Stomach (tissue), 19 donors: ENCODE measurements at places on chromosomes 16 and 17. TPM values are rescaled to one million over a fixed set of nuclear protein-coding genes. Genes with fewer than 3 reads are reported as not detected.
A peak's percentile ranks its signal among the peaks of the same experiment; 100 is the strongest.

DNA sequence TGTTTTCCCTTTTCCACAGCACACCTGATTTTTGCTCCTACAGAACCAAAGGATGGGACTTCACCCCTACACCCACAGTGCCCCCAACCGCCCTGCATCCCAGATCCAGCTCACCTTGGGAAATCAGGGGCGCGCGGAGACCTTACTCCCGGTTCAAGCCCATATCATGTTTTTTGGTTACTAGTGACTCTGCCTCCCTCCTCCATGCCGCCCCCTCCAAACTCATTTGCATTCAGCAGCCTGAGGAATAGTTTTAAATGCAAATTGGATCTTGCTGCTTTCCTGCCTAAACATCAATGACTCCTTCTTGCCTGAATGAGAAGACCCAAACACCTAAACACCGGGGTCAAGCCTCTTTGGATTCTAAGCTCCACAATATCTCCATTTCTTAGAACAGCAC is 331.8 kb downstream of the TMEM114 start:
- H3K27me3 ChIP-seq = no peaks in the 10 kb centered on the region
- no peaks in the 10 kb centered on the region for H3K4me1 ChIP-seq
- no peaks in the 10 kb centered on the region for H3K36me3 ChIP-seq
- no peak for DNase-seq
- H3K4me3 ChIP-seq = no peak overlapping the region

- no peaks in the 10 kb centered on the region for H3K36me3 ChIP-seq
- no peak overlapping the region for H3K27ac ChIP-seq
- H3K4me3 ChIP-seq = no peak overlapping the region
Measured at GRCh38 chr17:8552577-8553320, 77.8 kb downstream of the MYH10 start.

DNA sequence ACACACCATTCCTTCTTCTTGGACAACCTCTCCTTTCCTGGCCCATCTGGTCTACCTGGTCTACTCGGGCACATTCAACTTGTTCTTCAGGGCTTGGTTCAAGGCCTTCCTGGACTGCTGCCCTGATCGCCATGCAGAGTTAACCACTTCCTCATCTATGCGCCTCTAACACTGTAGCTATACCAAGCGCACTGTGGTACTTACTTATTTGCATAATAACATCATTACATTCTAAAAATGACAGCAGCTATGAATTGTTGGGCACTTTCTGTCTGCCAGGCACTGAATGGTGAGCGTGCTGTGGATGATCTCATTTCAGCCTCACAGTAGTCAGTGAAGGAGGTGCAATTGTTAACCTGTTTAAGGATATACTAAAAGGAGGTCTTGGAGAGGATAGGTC is 66.9 kb upstream of the SDK2 start:
- no peaks in the 10 kb centered on the region for H3K36me3 ChIP-seq
- H3K27me3 ChIP-seq = peaks cover 70% of the 10 kb centered on the region
- H3K4me1 ChIP-seq = peaks cover 6% of the 10 kb centered on the region
- no peak overlapping the region for H3K27ac ChIP-seq
- no peak for DNase-seq

DNA sequence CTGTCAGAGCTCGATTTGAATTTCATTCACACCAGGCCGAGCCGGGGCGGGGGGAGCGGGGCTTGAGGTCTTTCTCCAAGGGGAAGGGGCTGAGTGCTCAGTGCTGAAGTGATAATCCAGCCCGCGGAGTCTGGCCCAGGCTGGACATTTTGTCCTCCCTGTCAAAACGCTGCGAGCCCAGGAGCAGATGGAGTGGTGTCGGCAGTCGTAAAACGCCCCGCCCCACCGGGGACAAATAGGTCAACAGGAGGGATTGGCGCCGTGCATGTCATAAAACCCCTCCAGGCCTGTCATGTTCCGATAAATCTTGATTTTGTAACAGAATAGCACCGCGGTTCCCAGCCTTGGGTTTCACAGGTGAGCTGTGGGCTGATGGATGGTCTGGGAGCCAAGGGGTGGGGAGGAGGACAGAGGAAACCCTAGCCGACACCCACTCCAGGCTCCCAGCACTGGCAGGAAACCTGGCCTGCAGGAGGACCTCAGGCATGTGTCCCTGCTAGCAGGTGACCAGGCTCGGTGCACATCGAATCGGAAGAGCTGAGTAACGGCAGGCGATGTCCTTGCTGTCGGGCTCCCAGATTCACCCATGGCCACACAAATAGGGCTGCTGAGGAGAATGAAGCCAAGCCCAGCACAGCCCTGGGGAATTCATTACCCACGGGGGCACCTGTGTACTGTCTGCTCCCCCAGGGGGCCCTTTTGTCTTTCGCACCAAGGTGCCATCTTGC is 341.4 kb downstream of the FOXL1 start:
- H3K4me3 ChIP-seq = no peak overlapping the region
- H3K36me3 ChIP-seq = no peaks in the 10 kb centered on the region
- H3K27ac ChIP-seq = no peak overlapping the region
- no peak for DNase-seq
- H3K4me1 ChIP-seq = no peaks in the 10 kb centered on the region
- peaks cover 8% of the 10 kb centered on the region for H3K27me3 ChIP-seq

DNA sequence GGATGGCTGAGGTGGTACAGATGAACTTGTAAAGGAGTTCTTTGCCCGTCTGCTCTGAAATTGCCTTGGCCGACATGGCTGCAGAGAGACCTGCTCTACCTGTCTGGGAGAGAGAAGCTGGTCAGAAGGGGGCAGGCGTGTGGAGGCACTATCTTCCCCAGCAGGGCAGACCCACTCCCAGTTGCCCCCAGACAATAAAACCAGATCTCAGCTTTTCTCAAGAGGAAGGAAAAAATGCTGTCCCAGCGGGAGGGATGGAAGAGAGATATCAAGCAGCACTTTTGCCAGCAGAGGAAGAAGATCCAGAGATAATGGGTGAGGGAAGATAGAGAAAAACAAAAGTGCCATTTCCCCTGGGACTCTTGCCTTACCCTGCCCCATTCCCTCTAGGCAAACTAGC is 5.0 kb downstream of the ACLY start:
- no peak overlapping the region for H3K27ac ChIP-seq
- H3K4me1 ChIP-seq = peaks cover 50% of the 10 kb centered on the region
- H3K36me3 ChIP-seq = peaks cover 51% of the 10 kb centered on the region
- H3K27me3 ChIP-seq = no peaks in the 10 kb centered on the region
- H3K4me3 ChIP-seq = peak overlapping the region; percentile 0

DNA sequence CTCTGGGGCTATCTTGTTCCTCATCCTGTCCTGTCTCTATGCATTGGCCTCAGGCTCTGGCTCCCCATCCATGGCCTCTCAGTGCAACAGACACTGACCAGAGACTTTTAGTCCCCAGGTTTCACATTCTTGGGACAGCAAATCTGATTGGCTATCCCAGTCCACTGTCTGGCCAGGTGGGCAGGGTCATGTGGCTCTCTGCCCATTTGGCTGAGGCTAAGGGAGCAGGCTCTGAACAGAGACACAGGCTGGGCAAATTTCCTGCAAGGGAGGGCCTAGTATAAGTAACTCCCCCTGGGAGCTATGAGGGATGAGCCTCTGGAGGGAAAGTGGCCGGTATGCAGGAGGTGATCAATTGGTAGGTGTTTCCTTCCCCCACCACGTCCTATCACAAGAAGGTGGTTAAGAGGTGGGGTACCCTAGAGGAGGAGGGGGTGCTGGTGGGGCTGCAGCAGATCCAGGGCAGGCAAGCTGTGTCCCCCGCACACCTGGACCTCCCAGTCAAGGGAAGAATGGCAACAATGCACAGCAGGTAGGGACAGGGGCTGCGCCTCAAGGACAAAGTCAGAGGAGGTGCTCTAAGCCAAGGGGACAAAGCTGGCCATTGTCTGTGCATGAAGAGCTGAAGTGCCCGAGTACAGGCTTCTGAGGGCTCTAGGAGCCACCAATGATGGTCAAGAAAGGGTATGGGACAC is 13.2 kb downstream of the XYLT2 start:
- peaks cover 32% of the 10 kb centered on the region for H3K4me1 ChIP-seq
- no peaks in the 10 kb centered on the region for H3K27me3 ChIP-seq
- DNase-seq = no peak
- H3K4me3 ChIP-seq = no peak overlapping the region
- H3K36me3 ChIP-seq = peaks cover 73% of the 10 kb centered on the region
- peak overlapping the region; percentile 53 for H3K27ac ChIP-seq

DNA sequence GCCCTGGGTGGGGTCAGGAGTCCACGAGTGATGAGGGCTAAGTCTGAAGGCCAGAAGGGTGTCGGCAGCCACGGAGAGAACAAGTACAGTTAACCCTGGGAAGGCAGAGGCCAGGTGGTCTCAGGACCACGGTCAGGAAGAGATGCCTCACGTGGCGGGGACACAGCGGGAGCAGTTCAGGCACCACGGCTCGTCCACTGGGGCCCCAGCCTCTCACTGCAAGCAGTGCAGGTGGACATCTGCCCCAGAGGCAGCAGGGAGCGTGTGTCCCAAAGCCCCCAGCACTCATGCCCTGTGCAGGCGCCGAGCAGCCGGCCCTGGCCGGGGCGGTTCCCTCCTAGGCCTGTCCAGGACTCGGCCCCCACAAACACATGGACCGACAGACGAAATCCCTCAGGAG is 4.7 kb downstream of the LMF1 start:
- H3K36me3 ChIP-seq = peaks cover 32% of the 10 kb centered on the region
- DNase-seq = no peak
- peaks cover 18% of the 10 kb centered on the region for H3K4me1 ChIP-seq

GRCh38 chr17:1494203-1494602 is 1.7 kb upstream of the MYO1C start:
- H3K4me3 ChIP-seq = no peak overlapping the region
- DNase-seq = no peak
- H3K36me3 ChIP-seq = peaks cover 47% of the 10 kb centered on the region
- no peaks in the 10 kb centered on the region for H3K27me3 ChIP-seq
- no peak overlapping the region for H3K27ac ChIP-seq

Gene SLC5A11
- not detected for total RNA-seq

GRCh38 chr16:78606545-78606944 is 507.1 kb downstream of the WWOX start:
- no peak overlapping the region for H3K4me3 ChIP-seq
- no peaks in the 10 kb centered on the region for H3K27me3 ChIP-seq
- no peaks in the 10 kb centered on the region for H3K36me3 ChIP-seq
- no peak for DNase-seq
- H3K27ac ChIP-seq = no peak overlapping the region

- peaks cover 7% of the 10 kb centered on the region for H3K36me3 ChIP-seq
- peak; percentile 81 for DNase-seq
- no peaks in the 10 kb centered on the region for H3K27me3 ChIP-seq
Measured at GRCh38 chr17:82648742-82649331, 593 bp upstream of the WDR45B start.

GRCh38 chr17:10144982-10145381 is 53.4 kb downstream of the GAS7 start:
- H3K4me1 ChIP-seq = no peaks in the 10 kb centered on the region
- DNase-seq = peak; percentile 32
- H3K27me3 ChIP-seq = no peaks in the 10 kb centered on the region
- no peak overlapping the region for H3K4me3 ChIP-seq
- no peaks in the 10 kb centered on the region for H3K36me3 ChIP-seq

GRCh38 chr16:78562650-78563049 is 463.2 kb downstream of the WWOX start:
- DNase-seq = no peak
- no peaks in the 10 kb centered on the region for H3K4me1 ChIP-seq
- no peaks in the 10 kb centered on the region for H3K36me3 ChIP-seq
- no peaks in the 10 kb centered on the region for H3K27me3 ChIP-seq
- H3K27ac ChIP-seq = no peak overlapping the region
